ENCODE measurements at places on chromosomes 6 and 20.

DNA sequence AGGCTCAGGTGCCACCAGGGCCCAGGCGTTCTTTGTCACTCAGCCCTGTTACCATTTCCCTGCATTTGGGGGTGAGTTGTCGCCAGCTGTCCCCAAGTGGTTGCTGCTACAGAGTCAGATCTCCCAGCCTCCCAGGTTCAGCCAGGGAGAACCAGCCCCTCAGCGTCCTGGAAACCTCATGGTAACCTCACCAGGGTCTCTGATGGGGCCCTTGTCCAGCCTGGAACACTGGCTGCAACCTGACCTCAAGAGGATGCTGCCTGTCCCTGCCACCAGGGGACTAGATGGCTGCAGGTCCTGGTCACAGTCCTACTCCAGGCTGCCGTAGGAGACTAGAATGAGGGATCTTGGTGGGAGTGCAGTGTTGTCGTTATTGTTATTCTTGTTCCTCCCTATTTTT is 228.3 kb upstream of the PDE10A start:
- DNase-seq = no peak

DNA sequence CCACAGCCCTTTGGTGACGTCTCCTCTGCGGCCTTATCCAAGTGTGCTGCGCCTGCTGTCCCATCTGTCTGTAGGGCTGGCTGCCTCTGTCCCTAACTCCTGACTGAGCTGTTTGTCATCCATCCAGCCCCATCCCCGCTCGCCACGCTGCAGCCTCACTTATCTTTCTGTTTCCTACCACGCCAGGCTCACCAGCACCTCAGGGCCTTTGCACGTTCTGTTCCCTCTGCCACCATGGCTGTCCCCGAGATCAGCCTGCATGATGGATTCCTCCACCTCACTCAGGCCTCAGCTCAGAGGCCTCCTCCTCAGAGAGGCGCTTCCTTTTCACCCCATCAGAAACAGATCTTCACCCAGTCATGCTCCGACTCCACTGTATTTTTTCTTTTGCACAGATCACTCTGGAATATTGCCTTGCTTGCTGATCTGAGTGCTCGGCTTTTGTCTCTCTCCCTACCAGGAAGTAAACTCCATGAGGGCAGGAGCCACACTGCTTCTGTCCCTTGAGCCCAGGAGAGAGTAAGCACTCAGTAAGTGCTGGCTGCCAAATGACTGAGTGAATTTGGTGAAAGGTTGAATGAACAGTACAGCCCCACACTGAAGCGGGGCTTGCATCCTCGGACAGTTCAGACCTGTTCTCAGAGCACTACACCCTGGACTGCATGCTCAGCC is 34.5 kb downstream of the BPIFB1 start:
- DNase-seq = no peak

- DNase-seq = peak; percentile 26
Measured at GRCh38 chr6:35165630-35166071, 24.5 kb upstream of the TCP11 start.

DNA sequence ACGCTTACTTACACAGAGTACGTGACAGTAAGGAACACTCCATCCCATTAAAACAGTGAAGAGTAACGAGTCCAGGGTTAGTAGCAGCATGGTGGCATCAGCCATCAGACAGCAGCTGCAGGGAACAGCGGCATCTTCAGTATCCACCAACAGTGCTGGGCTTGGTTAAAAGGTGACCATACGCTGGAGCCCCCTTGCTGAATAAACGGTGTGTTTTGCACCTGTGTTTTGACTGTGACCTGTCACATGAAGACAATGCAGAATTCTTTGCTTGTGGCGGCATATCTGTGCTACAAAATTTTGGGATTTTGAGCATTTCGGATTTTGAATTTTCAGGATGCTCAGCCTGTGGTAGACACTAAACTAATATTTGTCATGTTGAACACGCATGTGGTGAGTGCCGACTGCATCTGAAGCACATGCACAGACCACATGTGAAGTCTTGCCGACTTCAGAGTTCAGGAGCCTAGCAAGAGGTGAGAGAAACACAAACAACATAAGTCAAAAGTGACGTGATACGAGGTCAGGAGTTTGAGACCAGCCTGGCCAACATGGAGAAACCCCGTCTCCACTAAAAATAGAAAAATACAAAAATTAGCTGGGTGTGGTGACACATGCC is 69.3 kb upstream of the FRMD1 start:
- DNase-seq = no peak

DNA sequence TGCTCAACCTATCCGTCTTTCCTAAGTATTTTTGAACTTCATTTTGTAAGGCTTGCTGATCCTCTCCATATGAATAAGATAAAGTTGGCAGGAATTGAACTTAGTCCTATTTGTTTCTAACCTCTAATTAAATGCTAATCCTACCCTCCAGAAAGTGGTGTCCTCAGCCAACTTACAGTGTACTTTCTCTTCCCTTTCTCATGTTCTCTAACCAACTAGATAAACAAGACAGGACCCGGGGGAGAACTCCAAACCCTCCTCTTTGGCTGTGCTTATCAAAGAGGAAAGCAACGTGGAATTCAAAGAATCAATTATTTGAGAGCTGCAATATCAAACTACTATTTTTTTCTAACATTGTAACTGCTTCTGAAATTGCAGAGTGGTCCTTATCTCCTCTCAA is 56.5 kb upstream of the NRSN1 start:
- DNase-seq = no peak

DNA sequence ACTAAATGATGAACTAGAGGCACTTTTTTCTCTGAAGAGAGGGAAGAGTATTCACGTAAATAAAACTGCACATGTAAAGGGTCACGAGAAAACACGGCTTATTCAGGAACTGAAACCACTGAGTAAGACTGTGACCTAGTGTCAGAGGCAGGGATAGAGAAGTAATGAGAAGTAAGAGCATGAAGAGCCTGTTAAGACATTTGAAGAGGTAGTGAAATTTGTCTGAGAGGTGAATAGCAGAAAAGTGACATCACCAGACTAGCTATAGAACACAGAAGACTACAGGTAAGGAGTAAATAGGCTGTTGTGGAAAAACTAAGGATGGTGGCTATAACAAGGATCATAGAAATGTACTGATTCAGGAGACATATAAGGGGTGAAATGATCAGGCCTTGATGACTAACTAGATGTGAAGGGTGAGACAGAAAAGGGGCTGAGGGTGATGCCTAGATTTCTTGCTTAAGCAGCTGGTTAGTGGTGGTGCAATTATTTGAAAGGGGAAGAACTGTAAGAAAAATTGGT is 76.8 kb downstream of the REV3L start:
- DNase-seq = no peak

GRCh38 chr20:33839591-33839990 is 28.4 kb downstream of the CHMP4B start:
- peak; percentile 58 for DNase-seq

GRCh38 chr6:8113131-8113654 is 10.8 kb upstream of the EEF1E1 start:
- DNase-seq = no peak

GRCh38 chr6:41713650-41714291 is 21.6 kb downstream of the TFEB start:
- no peak for DNase-seq

DNA sequence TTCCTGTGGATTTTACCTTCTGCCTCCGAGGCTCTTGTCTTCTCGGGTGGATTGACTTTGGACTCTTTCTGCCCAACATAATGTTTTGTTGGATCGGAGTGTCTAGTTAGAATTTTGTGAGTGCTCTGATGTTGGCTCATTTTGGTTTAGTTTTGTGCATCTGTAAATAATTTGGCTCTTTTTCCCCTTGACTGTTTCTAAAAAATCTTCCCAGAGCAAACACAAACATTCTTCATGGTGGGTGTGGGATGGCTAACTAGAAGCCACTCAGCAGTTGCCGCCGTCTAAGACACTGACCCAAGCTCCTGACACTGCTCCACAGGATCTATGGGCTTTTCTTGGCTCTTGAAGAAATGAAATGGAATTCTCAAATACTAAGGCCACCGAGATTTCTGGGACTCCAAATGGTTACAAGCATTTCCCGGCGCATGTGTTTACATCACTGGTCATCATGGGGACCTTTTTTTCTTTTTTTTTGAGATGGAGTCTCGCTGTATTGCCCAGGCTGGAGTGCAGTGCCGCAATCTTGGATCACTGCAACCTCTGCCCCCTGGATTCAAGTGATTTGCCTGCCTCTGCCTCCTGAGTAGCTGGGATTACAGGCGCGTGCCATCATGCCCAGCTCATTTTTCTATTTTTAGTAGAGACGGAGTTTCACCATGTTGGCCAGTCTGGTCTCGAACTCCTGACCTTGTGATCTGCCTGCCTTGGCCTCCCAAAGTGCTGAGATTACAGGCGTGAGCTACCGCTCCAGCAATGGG is 92.0 kb upstream of the FRMD1 start:
- DNase-seq = no peak

GRCh38 chr6:14912226-14912625 is 333.6 kb upstream of the JARID2 start:
- no peak for DNase-seq

- DNase-seq = no peak
Measured at GRCh38 chr20:61475729-61476128, 223.7 kb downstream of the CDH4 start.

DNA sequence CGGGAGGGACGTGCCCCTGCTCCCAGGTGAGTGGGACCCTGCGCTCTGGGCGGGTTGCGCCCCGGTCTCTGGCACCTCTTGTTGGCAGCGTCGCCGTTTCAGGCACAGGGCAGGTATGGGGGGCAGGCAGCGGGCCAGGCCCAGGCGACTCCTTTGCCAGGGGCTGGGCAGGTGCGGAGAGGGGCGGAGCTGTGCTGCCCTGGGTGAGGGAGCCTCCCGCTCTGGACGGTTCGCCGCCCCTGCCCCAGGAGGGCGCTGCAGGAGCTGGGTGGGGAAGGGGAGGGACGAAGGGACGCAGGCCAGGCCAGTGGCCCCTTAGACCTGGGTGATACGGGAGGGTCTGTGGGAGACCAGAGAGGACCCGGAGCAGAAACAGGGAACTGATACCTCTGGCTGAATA is 663.9 kb upstream of the DEFB115 start:
- DNase-seq = no peak

GRCh38 chr20:6515261-6515660 is 252.2 kb upstream of the BMP2 start:
- DNase-seq = no peak

- DNase-seq = no peak
Measured at GRCh38 chr6:27901801-27902200, 10.4 kb downstream of the OR2B2 start.

DNA sequence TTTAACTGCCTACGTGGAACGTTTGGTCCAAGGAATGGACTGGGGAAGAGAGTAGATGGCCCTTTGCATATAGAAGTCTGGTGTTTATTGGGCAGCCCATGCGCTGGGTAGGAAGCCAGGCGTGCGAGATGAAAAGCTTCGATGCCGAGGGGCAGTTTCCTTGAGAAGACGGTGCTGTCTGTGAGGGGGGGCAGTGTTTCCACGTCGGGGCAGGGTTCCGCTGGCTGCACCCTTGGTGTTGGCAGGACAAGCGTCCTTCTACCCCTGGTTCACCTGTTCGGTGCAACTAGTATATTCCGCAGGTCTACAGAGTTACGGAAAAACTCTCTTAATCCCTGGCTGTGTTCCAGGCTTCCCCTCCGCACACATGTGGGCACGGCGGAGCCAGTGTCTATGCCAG is 88.2 kb downstream of the SMOC2 start:
- no peak for DNase-seq

- peak; percentile 85 for DNase-seq
Measured at GRCh38 chr6:150134280-150134920, 8.4 kb upstream of the PPP1R14C start.

- no peak for DNase-seq
Measured at GRCh38 chr20:60815656-60816055, 436.4 kb upstream of the CDH4 start.

- DNase-seq = no peak
Measured at GRCh38 chr6:166104107-166104506, 63.5 kb downstream of the TBXT start.

DNA sequence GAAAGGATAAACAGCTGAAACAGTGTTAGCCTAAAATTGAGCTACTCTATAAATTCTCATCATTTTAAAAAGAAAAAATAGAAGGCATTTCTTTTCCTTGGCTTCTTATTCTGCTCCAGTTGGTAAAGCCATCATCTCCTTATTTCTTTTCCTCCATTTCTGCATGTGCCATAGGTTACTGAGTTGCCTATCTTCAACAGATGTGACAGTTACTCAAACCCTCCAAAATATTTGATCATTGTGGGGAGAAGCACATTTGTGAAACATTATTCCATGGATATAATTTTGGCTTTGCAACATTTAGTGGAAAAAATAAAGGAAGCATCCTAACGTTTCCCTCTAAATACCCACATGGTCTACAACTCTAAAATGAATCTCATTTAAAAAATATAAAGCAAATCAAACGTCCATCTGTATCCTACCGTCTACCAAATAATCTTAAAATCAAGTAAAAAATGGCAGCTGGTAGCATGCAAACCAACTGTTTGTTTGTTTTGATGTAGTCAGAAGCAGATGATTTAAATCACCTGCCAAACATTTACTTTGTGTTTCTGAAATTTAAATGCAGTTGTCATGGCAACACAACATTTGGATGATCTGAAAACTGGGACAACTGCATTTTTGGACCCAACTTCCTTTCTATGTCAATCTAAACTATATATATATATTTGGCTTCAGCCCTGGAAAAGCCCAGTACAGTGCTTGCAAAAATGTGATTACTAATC is 16.8 kb upstream of the SNX9 start:
- DNase-seq = no peak

- no peak for DNase-seq
Measured at GRCh38 chr20:51581571-51581970, 39.1 kb upstream of the NFATC2 start.

DNA sequence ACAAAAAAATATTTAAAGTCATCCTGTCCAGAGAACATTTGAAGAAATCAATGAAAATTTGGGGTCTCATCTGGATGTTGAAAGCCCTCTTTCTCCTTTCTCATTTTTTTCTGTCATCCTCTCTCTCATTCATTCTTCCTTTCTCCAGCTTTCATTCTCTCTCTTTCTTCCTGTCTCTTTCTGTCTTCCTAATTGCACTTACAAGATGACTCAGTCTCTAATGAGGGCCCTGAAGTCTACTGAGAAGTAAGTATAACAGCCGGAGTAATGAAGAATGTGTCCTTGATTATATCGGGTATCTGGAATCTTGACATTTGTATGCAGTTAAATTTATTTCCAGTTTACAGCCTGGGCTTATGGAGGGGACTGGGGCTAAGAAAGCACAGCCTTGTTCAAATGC is 232.2 kb upstream of the SULF2 start:
- DNase-seq = no peak

DNA sequence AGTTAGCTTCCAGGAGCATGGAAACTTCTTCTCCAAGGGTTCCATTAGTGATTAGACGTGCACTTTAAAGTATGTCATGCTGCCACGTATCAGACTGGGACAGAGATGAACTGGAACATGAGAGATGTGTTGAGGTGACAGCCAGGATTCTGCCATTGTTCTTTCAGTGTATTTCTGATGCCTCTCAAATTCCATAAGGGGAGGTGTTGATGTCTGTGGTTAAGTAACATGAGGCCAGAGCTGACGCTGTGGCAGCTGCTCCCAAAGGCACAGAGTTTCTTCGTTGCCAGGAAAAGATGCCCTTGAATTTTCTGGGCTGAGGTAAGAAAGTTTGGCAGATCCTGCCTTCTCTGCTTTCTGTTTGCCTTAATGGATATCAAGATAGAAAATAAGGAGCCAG is 63.5 kb downstream of the TRMT6 start:
- DNase-seq = no peak
